ENCODE measurements at places on chromosomes 7 and 10.

DNA sequence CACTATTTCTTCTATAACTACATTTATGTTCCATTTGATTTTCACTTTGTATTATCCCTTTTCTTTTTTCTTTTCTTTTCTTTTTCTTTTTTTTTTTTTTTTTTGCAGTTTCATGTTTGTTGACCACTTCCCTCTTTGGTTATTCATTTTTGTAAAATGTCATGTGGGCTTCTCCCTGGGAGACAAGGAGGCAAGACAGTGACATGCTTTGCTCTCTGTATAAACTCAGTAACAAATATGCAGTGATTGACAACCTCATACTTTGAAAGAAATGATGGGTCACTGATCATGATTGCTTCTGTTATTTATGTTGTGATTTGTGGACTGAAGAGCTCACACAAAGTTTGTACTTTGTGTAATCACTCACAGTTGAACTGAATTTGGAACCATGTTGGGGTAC lies 90.2 kb upstream of the ABI1 start:
- peak; percentile 10 for DNase-seq

GRCh38 chr10:52756295-52756694 lies 16.3 kb downstream of the MBL2 start:
- DNase-seq, result no peak

DNA sequence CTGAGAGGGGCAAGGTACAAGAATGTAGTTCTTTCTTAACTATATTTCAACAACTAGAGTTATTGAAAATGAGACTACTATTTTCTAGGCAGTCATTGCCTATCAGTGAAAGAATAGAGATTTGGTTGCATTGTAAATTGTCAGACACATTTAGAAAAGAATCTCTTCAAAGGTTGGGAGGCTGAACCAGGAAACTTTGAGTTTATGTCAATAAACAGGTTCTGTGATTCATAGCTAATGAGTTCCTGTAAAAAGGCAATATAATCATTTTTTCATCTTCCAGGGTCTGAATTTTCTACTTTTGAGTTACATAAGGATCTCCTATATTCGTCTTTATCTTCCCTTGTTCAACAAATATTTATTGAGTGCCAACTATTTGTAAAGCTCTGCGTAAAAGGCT lies 47.1 kb downstream of the MAGI2 start:
- no peak for DNase-seq

DNA sequence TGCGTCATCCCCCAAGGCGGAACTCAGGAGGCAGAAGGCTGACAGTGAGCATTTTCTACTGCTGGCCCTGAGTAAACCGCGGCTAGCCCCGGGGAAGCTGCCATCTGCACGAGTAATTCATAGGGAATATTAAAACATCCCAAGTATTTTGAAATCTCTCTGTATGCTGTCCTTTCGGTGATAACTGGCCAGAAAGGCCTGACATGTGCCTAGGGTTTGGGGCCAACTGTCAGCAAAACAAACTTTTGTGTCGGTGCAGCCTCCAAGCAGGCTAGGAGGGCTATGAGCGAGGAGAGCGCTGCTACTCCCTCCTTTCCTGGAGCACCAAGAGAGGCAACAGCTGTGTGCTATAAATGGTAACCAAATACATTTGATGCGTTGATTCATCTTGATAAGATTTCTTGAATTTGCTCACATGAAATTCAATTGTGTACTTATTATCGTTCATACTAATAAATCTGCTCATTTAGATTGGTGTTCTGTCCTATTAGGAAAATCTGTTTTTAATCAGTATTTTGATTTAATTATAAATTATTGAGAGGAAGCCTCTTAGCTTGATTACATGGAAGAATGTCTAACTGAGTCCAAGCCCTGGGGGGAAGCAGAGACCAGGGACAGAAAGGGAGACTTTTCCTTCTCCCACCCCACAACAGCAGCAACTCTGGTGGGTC lies 124.4 kb upstream of the NPS start:
- DNase-seq, result no peak

DNA sequence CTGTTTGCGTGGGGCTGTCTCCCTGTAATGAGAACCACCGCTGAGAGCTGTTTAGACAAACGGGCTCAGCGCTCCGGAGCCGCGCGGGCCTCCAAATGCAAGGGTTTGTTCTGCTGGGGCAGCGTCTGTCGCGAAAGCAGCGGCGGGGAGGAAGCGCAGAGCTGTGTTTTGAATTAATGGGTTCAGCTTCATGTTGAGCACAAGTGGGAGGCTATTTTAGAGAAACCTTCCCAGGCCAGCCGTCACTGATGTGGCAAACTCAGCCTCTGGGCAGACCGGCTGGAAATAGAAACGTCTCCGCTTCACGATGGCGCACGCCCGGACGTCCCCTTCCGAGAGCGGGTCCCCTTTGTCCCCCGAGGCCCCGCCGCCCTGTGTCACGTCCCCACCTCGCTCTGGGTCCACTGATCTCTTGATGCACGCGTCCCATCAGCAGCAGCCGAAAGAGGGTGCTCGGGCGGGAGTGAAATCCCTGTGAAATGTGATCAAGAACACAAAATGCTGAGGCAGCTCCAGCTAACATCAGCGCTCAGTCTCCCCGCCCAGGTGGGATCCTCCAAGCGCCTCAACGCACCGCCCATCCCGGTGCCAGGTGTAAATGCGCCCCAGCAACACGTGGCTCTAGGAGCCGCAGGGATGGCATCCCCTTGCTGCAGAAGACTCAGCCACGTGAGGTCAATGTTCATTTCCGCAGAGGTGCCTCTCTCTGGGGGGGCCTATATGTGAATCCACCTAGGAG lies 44.9 kb downstream of the BAMBI start:
- DNase-seq, result peak; percentile 15

GRCh38 chr10:127145173-127145572 lies 51.2 kb downstream of the INSYN2A start:
- DNase-seq, result peak; percentile 65

DNA sequence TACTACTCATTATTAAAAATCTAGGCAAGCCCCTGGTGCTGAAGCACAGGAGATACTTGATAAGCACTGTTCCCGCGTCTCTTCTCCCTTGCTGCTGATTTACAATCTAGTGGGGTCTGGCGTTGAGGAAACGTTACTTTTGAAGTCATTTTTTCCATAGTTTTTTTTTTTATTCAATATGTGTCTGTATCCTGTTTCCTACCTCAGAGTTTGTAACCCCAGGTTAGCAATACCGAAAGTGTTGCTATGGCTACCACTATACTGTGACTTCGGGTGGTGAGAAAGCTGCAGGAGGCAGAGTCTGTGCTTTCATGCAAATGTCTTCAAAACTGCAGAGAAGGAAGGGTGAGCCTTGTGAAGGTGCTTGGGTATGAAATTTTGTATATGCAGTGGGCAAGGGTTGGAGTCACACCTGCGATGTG lies 458.8 kb upstream of the GHITM start:
- DNase-seq, result no peak

GRCh38 chr10:78780551-78780961 lies 288.2 kb upstream of the ZMIZ1 start:
- no peak for DNase-seq

GRCh38 chr7:148116195-148116594 lies 474.4 kb upstream of the C7orf33 start:
- no peak for DNase-seq

All from suppressor macrophage treated with lipopolysaccharide for 1 hour (primary cell).